ENCODE measurements at places on chromosomes 3 and 15.

GRCh38 chr3:31873254-31873820 lies 107.7 kb downstream of the OSBPL10 start:
- DNase-seq: no peak

DNA sequence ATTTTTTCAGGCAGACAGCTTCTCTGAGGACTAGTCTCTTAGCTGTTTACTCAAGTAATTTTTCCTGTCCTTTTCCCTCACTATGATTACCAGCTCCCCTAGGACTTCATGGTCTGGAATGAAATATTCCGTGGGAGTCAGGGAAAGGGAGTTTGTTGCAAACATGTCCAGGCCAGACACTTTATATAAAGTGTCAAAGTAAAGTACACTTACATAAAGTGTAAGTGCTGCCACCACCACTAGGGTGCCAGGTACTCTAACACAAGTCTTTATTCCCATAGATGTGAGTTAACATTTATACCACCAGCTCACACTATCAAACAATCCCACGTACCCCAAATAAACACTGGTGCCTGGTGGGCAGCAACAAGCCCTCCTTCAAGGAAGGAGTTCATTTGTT lies 179.8 kb downstream of the SNRPN start:
- DNase-seq: no peak

- peak; percentile 53 for DNase-seq
These were observed 1.8 kb downstream of the BCL6 start for GRCh38 chr3:187743195-187744141.

GRCh38 chr3:157001221-157001957 lies 158.6 kb downstream of the CCNL1 start:
- DNase-seq: no peak

GRCh38 chr3:167031364-167032049 lies 348.6 kb downstream of the ZBBX start:
- DNase-seq: no peak

DNA sequence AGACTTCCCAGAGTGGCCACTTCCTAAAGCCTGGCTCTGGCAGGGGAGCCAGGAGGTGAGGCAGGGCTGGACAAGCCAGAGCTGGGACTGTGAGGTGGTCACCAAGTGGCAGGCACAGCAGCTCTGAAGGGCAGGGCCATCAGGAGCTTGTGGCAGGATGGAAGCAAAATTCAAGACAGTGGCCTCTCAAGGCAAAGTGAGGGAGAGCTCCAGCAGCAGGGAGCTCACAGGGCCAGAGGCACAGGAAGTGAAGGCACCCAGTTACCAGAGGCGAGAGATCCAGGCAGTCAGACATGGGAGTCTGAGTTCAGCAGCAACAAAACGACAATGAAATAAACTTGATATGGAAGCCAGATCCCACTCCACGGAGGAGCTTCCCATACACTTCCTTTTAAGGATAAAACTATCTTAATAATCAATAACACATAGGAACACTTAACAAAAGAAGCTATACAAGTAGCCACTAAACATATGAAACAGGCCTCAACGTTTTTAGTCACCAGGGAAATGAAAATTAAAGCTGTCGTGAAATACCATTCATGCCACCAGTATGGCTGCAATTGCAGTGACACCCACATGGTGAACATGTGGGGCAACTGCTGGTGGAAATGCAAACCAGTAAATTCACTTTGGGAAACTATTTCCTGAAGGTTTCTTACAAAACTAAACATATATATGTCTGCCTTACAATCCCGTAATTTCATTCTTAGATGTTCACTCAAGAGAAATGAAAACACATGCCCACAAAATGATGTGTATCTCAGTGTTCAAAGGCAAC lies 35.4 kb upstream of the TMEM158 start:
- no peak for DNase-seq

GRCh38 chr3:171943262-171944117 lies 95.9 kb upstream of the FNDC3B start:
- DNase-seq: no peak

DNA sequence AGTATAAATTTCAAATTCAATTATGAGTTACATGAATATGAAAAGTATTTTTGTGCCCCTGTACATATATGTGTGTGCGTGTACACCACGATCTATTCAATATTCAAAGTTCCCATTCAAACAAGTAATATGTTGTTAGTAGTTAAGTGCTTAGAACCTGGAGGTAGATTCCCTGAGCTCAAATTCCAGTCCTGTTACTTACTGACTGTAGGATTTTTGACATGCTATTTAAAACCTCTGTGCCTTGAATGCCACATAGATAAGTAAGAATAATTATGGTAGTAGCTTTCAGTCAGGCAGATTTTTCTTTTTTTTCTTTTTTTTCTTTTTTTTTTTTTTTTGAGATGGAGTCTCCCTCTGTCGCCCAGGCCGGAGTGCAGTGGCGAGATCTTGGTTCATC lies 53.3 kb upstream of the CMSS1 start:
- no peak for DNase-seq

DNA sequence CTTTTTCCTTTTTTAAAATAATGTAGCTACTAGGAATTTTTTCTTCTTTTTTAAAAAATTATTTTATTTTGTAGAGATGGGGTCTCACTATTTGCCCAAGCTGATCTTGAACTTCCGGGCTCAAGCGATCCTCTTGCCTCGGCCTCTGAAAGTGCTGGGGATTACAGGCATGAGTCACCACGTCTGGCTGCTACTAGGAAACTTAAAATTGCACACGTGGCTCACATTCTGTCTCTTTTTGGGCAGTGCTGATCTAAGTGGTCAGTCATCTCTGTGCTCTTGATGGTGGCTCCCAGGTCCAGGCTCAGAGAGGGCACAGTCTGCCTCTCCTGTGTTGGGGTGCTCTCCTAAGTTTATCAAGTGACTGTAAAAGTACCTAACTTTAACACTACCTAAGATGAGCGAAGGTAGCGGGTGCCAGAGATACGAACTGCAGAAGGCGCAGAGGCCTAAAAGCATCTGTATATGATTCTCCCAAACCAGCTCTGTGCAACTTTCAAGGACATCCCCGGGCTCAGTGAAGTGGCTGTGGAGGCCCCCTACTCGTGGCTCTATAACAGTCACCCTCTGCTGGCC lies 52.9 kb upstream of the SEC13 start:
- DNase-seq: no peak
